Kidney epithelial cell (primary cell): ENCODE measurements at places on chromosomes 13 and 19. TPM values are rescaled to one million over a fixed set of nuclear protein-coding genes. Genes with fewer than 3 reads are reported as not detected.
A peak's percentile ranks its signal among the peaks of the same experiment; 100 is the strongest.

DNA sequence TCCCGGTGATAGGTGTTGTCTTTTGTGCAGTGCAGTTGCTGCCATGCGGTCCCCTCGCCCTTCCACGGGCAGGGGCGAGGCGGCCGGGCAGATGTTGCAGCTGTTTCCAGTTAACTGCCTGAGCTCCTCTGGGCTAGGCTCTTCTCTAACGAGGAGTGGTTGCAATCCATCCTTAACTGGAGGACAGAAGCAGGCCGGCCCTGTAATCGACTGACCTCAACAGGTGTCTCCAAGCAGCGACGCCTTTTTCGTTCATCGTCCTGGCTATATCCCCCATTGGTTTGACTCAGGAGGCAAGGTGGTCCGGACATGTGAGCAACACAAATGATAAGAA, 1.9 kb upstream of the TSC22D1 start:
- no peak for DNase-seq

DNA sequence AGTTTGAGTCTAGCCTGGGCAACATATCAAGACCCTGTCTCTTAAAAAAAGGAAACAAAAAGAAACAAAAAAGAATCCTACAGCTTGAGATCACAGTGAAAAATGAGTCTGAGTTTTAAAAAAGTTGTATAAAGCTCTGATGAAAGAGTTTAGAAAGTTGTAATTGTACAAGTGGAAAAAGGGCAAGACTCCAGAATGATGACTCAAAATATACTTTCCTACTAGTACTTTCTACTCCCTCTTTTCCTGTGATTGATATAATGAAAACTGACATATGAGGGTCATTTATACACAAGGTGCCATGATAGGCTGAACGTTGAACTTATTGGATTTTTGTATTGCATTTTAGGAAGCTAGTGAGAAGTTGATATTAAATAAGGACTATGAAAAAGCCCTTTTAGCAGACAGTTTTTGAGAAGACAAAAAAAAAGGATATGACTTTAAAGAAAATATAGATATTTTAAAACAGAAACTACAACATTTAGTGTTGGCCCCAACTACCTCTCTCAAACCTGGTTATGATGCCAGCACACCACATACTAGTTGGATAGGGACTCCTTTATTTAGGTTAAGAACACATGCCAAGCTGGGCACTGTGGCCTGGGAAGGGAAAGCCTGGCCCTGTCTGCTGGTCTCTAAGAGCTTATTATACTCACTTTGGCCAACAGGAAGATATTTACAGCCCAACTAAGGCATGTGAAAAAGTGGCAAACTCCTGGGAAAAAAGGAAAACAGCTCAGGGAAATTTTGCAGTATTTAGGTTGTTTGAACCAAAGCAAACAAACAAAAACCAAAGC, 116.6 kb downstream of the KL start:
- no peak for DNase-seq

DNA sequence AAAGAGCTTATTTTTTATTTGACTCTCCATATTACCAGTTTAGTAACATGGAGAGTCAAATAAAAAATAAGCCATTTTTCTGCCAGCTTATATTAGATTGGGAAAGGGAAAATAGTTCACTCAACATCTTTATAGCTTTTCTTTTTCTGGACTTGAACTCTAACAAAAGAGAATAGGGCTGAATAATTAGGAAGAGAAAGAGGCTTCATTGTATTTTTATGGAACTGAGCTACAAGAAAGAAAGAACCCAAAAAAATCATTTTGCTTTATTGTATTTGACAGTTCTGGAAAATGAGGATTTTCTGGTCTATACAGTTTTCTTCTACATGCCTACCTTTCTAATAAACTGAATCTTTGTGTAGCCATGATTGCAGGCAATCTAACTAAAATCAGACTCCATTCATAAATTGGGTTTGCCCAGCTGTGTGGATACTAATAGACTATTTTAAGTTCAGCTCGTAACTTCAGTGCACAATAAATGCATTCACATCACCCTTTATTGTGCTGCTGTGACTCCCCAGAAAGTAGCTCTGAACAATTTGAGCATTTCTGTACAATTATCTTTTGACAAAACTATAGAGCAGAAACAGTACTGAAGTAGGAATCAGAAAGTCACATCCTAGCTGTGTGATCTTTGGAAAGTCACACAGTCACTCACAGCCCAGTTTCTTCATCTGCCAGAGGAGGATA, 115.3 kb downstream of the STOML3 start:
- DNase-seq = no peak

GRCh38 chr13:110017379-110017778, 231.0 kb upstream of the IRS2 start:
- peak; percentile 89 for DNase-seq

Gene HOOK2
- 38.7 and 44.1 TPM in 2 replicates for total RNA-seq

Gene GADD45GIP1
- total RNA-seq = 60.1 and 78.0 TPM in 2 replicates
